Retinal pigment epithelial cell (primary cell): ENCODE measurements at places on chromosomes 4 and X.

DNA sequence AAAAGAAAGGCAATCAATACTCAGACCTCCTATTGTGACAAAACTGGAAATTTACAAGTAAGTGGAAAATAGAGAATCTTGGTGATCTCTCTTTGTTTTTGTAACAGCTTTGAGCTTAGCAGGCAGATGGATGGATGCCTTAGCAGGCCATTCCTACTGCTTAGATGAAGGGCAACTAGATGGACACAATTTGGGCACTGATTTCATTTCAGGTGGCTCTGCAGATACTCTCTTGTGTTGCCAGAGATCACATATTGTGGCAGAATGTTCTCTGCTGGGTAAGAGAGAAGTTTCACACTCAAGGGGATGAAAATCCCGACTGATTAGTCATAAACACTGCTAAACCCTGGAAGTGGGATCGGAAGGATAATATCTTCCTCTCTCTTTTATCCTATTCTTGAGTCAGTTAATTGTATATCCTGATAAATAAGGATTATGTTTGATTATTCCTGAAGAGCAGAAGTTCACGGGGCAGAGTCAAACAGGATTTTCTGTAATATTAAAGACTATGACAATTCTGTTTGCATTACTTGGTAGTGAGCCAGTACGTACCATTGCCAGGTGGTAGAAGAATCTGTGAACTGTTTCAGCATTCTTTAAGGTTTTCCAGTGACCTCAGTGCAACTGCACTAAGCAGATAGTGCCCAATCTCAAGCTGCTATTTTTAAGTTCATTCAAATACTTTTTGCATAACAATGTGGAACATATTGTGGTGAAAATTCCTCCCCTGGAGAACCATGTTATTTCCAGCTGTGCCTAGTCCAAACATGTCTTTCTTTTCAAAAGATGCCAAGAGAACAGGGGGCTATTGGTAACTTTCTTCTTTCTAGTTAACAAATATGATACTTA is 974.3 kb downstream of the FSTL5 start:
- DNase-seq, result peak; percentile 37

GRCh38 chr4:174494726-174495125 is 27.6 kb downstream of the HPGD start:
- no peak for DNase-seq

GRCh38 chr4:153529646-153530045 is 63.5 kb downstream of the TMEM131L start:
- DNase-seq, result no peak

DNA sequence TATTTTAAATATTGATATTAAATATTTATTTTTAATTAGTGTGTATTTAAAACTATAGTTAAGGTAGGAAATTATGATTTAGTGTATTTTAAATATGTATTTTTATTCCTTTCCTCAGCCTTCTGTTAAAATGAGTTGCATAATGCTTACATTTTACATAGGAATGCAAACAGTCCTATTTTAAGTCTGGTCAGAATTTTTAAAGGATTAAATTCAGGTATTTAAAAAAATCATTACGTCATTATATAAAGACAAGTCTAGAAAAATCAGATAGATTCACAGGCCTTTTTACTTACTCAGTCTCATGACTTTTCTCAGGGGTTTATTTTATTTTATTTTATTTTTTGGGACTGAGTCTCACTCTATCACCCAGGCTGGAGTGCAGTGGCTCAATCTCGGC is 50.4 kb upstream of the RPA4 start:
- DNase-seq, result no peak

DNA sequence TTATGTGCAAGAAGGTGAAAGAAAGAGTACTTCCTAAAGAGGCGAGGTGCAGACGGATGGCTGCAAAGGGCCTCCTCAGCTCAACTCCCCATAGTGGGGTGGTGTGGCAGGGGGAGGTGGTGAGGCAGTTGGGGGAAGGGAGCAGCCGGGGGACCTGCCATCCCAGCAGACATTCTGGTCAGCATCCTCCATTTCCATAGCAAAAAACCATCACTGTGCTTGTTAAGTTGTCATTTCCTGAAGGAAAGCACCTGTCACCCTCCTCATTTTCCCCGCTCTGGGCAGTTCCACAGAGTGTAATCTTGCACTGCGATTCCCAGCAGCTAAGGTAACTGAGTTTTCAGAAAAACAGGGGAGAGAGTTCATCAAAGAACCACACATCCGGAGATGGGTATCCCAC is 51.5 kb downstream of the TSPAN5 start:
- DNase-seq, result no peak

- DNase-seq, result no peak
These were observed at the start of gene GPR101 for GRCh38 chrX:137033774-137034507. TSS of gene GPR101 (minus strand) at chrX:137033995. CDS start at chrX:137031674, 2,321 bp downstream.

- DNase-seq, result no peak
These were observed 54.2 kb downstream of the MOSPD2 start for GRCh38 chrX:14927401-14927800.

DNA sequence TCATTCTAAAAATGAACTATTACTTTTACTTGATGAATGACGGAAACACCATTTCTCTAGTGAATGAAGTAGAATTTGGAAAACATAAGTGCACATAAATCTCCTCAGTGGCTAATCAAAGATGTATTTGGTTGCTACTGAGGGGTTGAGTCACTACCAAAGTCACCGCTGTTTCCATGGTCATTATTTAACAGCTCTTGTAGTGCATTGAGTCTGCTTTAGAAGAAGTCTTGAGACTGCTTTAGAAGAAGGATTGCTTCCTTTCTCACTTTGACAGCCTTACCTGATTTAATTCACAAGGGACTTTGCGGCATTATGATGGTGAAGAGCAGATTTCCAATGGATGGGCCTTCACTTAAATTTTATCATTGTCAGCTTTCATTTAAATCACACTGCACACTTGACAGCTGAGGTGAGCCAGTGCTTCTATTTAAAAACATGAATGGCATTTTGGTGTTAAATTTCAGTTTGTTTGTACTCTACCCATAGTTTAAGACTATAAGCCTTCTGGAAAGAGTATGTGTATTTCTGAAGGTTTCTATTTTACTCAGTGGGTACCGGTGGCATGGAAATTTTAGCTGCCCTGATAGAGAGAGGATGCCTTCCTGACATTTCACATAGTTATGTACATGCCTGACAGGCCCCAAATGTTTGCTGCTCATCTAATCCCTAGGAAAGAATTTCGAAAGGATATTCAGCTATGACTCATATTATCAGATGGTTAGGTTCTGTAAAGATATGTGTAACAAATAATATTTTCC is 9.5 kb downstream of the ASB5 start:
- DNase-seq, result no peak

- DNase-seq, result no peak
These were observed 24.3 kb downstream of the GRID2 start for GRCh38 chr4:92328095-92328494.

GRCh38 chrX:136671006-136671610 is 23.1 kb downstream of the CD40LG start:
- no peak for DNase-seq

DNA sequence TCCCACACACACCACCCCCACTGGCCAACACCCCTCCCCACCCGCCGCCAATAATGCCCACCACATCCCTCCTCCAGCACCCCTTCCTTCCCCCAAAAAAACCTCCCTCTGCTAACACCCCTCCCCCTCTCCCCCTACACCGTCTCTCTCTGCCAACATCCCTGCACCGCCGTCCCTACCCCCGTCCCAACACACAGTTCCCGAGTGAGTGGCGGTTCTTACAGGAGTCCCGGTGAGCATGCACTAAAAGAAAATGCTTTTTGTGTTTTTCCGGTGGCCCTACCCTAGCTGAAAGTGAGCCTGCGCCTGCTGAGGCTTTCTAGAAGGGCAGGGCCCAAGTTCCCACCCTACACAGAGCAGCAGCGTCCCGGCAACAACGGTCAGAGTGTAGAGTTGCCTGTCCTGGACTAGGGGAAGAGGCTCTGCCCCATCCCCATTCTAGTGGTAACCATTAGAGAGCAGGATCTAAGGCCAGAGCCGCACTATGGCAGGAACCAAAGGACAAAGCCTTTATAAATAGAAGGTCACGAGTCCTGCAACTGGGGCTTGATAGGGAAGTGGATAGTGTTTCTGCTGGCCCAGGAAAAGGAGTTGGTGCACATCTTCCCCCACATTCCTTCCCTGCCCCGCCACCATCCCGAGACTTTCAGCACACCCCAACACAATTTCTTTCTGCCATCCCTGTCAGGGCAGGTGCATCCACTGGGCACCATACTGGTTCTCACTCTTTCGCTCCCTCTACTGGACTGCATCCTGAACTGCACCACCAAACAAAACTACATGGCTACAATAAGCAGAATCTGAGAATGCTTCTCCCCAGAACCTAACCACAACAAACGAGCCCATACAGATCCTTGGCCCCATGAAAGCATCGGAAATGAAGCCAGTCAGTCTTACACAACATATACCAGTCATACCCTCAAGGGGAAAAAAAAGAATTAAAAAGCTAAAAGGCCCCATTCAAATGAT is 78.1 kb upstream of the PAGE3 start:
- DNase-seq, result no peak

DNA sequence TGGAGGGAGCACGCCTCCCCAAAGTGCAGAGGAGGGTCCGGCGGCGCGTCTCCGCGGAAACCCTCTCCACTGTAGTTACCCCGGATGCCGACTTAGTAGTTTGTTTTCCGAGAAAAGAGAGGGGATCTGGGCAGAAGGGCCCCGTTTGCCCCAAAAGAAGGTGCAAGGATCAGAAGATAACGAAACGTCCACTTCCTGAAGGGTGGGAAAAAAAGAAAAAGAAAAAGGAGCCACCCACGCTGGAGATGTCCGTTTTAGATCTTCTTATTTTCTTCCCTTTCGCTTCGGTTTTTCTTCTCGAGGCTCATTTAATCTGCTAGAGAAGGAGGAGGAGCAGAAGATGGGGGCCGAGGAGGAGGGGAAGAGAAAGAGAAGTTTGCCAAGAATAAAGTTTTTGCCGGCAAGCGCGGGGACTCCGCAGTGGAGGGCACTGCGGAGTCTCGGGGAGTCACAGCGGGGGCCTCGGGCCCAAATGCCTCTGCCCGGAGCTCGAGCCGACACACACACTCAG is 517 bp downstream of the LEF1 start:
- DNase-seq, result no peak

DNA sequence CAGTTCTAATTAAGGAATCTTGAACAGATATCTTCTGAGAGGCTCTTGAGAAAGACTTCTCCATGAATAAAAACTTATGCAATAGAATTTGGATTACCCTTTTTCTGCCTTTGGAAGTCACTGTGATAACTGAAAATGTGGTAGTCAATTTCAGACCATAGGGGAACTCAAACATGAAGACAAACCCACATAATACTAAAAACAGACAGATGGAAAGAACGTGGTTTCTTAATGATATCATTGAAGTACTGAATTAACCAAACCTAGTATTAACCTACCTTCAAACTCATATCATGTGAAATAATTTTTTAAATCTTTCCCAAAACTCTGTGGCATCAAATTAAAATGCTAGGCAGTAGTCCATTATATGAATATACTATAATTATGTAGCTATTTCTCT is 153.5 kb downstream of the CAMK2D start:
- DNase-seq, result no peak

DNA sequence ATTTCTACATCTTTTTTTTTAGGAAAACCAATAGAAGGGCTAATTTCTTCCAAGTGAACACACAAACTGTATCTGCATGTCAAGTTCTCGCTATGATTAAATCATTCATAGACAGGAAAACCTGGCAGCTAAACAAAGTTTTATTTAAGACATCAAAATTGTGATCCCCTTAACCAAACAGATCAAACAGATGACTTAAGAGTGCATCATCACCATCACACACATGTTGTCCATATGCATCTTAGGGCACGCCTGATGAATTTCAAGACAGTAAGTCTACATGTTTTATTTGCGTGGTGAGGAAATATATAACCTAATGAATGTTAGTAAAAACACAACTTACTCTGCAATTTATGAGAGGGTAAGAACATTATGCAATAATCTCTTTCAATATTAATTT is 317.0 kb upstream of the ANXA10 start:
- no peak for DNase-seq

GRCh38 chrX:65407157-65407626 is 127.4 kb downstream of the LAS1L start:
- DNase-seq, result no peak

- no peak for DNase-seq
These were observed 714.1 kb downstream of the FAT4 start for GRCh38 chr4:126028876-126029275.

GRCh38 chr4:100782356-100782755 is 264.5 kb upstream of the EMCN start:
- DNase-seq, result no peak

DNA sequence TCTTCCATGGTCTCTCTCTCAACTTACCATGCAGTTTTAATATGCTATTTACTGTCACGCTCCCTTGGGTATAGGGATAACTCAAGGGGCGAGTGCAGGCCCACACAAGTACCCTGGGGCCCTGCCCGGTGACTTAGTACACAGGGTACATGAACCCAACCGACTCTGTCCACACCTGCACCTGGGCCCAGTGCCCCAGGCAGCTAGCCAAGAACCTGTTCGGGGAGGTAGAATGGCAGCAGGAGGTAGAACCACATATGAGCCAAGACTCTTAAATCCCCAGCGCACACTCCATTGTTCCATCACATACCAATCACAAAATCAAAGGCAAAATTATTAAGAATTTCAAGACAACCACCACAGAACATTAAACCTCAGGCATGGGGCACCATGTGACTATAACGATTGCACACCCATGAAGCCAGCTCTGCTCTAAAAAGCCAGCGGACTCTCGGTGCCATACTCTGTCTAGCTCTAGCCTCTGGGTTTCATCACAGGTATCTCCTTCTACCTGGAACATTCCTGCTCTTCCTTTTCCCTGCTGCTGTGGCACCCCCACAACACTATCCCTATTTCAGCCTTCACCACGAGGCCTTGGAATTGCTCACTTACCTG is 14.6 kb downstream of the PHF8 start:
- DNase-seq, result no peak

- peak; percentile 65 for DNase-seq
These were observed 84.0 kb downstream of the WWC2 start for GRCh38 chr4:183182873-183183725.

GRCh38 chr4:15451866-15452765 is 17.6 kb upstream of the CC2D2A start:
- peak; percentile 94 for DNase-seq

- no peak for DNase-seq
These were observed 391.2 kb downstream of the ANKRD50 start for GRCh38 chr4:124321364-124321763.

DNA sequence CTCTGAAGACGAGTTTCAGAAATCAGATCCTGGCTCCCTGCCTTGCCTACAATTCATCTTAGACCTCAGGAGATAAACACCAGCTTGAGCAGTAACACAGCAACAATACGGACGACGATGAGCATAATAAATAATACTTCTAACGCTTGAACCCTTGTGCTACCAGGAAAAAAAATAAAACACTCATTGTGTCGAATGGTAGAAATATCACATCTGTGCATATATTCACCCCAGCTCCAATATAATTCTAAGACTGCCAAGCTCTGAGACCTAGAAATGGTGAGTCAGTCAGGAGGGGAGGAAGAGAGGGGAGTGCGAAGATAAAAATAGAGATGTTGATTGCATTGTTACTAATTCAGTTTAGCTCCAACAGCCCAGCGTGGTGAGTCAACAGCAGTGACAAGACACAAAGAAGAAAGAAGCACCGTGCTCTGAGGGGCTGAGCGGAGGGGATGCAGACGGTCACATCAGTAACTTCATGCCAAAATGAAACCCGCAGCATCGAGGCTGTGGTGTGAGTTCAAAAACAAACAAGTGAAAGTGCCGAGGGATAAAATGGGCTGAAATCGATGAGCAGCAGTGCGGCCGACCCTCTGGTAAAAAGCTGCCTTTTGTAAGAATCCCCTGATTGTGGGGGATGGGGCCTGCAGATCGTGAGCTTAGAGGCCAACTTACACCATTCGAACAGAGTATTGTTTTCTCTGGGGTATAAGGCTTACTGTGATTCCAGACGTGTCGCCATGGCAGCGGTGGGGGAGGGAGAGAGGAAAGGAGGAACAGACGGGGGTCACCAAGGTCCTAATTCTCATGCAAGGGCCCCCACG is 150.4 kb downstream of the MGST2 start:
- peak; percentile 27 for DNase-seq
